NCI-H526 (cell line): ENCODE measurements at places on chromosomes 16 and 17.

DNA sequence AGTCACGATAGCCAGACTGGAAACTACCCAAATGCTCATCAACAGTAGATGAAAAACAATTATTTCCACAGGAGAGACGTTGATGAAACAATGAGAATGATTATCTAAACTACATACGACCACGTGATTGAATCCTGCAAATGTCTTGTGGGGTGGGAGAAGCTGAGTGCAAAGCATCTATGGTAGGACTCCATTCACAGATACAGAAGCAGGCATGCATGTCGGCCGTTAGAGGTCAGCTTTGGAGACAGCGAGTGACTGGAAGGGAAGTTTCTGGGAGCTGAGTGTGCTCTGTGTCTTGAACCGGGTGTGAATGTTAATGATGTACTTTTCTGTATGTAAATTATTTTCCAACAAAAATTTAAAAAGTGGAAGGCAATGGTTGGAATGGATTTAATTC is 71.5 kb upstream of the DNAJA2 start:
- peak; percentile 1 for DNase-seq

DNA sequence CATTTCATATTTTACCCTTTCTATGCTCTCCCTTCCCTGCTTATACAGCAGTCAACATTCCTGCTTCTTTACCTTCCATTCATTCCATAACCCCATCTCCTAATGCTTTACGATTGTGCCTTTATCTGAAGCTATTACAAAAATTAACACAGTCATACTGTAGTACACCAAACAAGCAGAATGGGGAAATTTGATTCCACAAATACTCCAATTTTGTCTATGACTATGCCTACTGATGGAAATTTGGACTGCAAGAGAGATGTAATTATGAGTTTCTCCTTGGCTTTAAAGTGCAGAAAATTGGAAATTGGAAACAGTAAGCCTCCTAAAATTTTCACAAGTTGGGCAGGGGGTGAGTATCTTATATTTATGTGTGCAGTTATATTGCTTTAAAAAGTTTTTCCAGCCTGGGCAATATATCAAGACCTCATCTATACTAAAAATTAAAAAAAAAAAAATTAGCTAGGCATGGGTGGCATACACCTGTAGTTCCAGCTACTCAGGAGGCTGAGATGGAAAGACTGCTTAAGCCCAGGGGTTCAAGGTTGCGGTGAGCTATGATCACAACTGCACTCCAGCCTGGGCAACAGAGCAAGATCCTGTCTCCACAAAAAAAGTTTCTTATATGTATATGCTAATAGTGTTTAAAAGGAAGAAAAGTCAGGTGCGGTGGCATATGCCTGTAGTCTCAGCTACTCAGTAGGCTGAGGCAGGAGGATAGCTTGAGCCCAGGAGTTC is 3.0 kb downstream of the APPBP2 start:
- DNase-seq = no peak

- DNase-seq = no peak
Observed at GRCh38 chr17:79210638-79211037, 136.0 kb downstream of the ENGASE start.

DNA sequence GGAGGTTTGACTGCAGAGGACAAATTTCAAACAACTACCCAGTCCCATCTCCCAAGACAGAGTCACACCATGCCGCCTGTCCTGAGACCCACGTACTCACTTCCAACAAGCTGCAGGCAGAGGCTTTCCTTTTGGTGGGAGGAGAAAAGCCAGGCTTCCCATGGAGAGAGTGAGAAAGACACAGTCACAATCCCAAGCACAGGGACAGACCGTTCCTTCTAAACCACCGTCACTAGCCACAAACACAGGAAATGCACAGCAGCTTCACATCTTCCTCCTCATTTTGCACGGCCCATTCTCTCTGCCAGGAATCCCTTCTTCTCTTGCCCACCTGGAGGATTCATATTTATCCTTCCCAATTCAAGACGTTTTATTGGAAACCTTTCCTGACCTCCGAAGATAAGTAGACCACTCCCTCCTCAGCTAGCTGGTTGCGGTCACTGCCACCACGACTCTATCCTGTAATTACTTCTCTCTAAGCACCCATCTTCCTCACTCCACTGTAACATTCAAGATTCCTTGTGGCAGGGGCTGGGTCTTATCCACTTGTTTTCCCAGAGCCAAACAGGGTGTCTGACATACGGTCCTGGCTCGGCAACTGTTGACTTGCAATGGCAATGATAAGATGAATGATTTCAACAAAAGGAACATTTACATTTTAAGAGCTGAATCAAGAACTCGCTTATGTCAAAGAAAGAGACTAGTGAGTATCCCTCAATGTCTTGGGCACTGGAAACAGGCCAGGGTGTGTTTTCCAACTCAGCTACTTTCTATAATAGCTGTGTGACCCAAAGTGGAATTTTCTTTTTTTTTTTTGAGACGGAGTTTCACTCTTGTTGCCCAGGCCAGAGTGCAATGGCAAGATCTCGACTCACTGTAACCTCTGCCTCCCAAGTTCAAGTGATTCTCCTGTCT is 87.6 kb downstream of the XYLT1 start:
- DNase-seq = no peak

DNA sequence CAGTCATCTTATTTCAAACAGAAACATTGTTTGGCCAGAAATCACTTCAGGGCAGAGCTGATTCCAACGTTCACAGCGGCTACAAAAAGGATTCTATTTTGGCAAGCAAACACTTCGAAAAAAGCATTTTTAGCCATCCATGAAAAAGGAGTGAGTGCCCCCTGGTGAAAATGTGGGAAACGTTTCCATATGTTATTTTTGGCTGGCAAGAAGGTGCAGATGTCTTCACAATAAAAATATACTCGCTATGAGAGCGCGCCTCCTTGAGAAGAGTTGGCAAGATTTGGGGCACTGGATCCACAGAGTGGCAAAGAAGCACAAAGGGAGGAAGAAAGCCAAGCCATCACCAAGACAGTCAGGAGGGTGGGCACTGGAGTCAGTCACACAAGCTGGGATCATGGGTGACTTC is 191.1 kb downstream of the CHD9NB start:
- peak; percentile 43 for DNase-seq

GRCh38 chr16:84369105-84369504 is 767 bp downstream of the ATP2C2 start:
- no peak for DNase-seq

- DNase-seq = no peak
Observed at GRCh38 chr17:29577385-29578211, 9.1 kb downstream of the TP53I13 start.

GRCh38 chr17:10557422-10557821 is 8.0 kb upstream of the MYH2 start:
- DNase-seq = no peak

DNA sequence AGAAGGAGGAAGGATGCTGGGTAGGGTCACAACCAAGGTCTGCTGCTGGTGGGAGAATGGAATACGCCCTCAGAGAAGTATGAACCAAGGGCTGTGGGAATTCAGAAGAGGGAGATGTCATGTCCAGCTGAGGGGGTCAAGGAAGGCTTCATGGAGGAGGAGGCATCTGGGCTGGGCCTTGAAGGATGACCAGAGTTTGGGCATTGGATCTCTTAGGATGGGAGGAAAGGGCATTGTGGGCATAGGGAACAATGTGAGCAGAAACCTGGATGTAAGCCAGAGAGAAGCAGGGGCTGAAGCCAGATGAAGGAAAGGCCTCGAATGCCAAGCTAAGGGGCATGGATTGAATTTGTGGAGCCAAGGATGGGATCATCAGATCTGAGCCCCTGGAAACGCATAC is 49.2 kb upstream of the MAP3K14 start:
- DNase-seq = no peak

- peak; percentile 47 for DNase-seq
Observed at GRCh38 chr17:31499771-31500554, 108.5 kb downstream of the RAB11FIP4 start.

- no peak for DNase-seq
Observed at GRCh38 chr17:28388106-28388505, 16.6 kb downstream of the SARM1 start.

- peak; percentile 65 for DNase-seq
Observed at GRCh38 chr17:36148559-36149295, 27.7 kb downstream of the TBC1D3B start.

GRCh38 chr17:36071751-36072150 is 7.7 kb downstream of the CCL18 start:
- DNase-seq = no peak

- no peak for DNase-seq
Observed at GRCh38 chr17:77793146-77793970, 165.1 kb upstream of the TNRC6C start.

DNA sequence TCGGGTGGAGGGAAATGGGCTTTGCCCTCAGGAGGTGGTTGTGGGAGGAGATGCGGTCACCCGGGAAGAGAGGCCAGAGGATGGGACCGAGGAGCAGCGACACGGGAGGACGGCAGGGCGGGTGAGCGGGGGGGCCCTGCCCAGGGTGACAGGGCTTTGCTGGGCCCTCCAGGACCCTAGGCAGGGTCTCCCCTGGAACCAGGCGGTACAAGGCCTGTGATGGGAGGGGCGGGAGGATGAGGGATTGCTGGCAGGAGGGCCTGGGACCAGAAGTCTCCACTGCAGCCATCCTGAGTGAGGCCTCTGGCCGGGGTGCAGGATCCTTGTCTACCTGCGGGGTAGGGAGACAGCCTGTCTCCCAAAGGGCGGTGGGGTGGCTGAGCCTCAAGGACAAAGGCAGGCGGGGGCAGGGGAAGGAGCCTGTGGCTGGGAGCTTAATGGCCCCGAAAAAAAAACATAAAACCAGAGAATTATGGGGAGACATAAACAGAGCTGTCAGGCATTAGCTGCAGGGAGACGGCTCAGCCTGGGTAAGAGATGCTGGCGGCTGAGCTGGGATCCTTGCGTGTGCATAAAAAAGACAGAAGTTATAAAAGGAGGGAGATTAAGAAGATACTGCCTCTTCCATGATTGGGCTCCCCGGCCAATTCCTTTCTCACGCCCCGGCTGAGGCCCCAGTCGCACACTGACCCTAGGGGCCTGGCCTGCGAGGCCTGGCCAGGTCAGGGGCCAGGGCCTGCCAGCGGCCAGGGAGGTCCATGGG is 66.7 kb downstream of the SREBF1 start:
- no peak for DNase-seq

- DNase-seq = no peak
Observed at GRCh38 chr16:88809676-88810165, 2.0 kb downstream of the APRT start.

DNA sequence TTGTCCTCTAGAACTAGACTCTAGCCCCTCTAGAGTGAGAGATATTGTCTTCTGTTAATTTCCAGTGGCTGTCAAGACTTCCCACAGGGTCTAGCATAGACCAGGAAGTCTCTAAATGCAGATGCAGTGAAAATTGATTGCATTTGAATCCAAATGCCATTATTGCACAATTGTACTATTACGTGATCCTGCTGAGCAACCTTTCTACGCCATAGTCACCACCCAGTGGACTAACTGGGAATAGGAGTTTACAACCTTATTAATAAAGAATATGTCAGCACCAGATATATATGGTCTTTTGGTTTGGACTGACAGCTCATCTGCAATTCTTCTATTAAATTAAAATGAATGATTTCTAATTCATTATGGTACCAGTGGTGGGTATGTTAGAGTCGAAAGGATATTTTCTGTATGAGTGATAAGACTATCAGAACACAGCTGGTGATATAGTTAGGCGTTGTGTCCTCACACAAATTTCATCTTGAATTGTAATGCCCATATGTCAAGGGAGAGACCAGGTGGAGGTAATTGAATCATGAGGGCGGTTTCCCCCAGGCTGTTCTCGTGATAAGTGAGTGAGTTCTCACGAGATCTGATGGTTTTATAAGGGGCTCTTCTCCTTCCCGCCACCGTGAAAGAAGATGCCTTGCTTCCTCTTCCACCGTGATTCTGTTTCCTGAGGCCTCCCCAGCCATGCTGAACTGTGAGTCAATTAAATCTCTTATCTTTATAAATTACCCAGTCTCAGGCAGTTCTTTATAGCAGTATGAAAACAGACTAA is 138.9 kb upstream of the CA10 start:
- no peak for DNase-seq

DNA sequence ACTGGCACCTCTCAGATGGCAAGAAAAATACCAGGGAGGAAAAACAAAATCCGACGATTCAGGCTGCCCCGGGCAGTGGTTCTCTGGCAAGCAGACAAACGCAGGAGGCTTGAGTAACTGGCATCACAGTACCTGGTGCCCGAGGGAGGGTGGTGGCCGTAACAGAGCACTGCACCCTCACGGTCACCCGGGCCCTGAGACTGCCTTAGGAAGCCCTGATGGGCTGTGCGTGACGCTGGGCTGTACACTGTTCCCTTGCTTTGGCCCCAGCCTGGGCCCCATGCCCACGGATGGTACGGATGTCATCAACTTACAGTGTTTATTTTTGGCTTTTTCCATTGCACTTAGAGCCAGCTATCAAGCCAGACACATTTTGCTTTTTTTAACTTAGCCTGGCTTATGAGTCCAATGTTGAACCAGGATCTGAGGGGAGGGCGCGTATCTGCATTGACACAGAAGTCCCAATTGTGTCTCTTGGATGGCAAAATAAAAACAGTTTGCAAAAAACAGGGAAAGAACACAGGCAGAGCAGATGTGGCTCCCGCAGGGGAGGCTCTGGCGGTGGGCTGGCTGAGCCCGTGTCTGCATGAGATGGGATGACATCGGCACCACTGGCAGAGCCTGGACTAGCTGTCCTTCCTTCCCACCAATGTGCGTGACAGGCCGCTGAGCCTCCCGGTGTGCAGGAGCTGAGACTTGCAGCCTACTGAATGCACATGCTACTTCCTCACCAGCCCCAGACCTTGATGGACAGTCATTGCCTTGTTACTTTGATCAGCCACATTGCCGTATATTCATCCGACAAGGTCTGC is 287.7 kb downstream of the FOXL1 start:
- DNase-seq = no peak

DNA sequence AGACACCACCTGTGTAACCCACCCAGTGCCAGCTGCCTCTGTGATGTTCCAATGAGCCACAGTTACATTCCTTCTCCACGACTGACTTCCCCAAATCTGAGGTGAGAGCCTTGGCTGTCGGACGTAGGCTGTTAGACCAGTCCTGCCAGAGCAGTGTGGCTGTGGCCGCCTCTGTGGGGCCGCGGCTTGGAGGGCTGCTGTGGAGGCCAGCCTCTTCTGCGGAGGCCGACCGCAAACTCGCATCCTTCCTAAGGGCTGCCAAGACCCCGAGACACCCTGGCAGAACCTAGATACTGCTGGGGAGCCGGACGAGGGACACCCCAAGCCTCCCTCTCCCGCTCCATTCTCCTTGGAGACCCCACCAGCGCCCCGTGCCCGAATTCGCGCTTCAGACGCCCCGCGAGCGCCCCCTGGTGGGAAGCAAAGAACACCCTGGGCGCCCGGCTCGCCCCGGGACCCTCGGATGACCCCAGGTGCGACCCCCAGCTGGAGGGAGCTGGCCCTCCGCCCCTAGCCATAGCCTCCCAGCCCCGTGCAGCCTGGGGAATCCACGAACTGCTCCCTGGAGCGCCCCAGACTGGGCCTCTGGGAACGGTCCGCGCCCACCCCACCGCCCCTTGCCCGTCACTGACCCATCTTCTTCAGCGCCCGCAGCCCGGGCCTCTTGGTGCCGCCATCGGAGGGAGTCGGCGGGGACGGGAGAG is 547 bp downstream of the PLCD3 start:
- DNase-seq = peak; percentile 53
